GM19239 (cell line): ENCODE measurements at places on chromosomes 16 and 17.

GRCh38 chr16:51167170-51167895, 16.3 kb upstream of the SALL1 start:
- no peak for DNase-seq

DNA sequence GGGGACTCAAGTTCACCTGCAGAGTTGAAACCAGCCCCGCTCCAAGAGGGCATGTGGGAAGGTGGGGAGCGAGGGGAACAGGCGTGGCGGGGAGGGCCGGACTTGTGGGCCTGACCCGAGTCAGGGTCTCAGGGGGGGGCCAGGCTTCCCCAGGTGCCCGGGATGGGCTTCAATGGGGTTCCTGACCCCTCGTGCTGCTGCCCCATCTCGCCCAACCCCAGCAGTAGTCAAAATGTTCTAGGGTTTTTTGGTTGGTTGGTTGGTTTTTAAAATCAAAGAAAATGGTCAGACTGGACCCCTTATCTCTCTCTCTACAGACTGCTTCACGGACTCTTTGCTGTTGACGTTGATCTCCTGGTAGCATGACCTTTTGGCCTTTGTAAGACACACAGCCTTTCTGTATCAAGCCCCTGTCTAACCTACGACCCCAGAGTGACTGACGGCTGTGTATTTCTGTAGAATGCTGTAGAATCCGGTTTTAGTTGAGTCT, 69.5 kb downstream of the AMFR start:
- DNase-seq, result no peak

DNA sequence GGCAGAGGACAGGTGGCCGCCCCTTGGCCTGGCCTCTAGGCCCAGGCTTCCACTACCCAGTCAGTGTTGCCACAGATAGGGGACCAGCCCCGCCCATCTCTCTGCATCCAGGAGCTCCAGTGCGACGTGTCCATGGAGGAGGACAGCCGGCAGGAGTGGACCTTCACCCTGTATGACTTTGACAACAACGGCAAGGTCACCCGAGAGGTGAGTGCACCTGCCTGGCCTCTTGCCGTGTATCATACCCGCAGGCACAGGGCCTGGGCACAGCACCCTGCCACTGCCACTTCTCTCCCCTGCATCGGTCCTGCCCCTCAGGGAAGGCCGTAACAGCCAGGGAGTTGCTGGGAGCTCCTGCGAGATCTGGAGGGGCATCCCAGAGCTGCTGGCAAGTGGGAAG, 55.7 kb downstream of the SNX20 start:
- DNase-seq, result no peak

- DNase-seq, result no peak
Observed at GRCh38 chr17:39928858-39929645, 1.5 kb downstream of the LRRC3C start.

GRCh38 chr17:79466562-79467350, 144.1 kb downstream of the RBFOX3 start:
- DNase-seq, result no peak

- no peak for DNase-seq
Observed at GRCh38 chr17:82915010-82915756, 75.4 kb upstream of the ZNF750 start.

GRCh38 chr16:4410335-4411075, 5.9 kb downstream of the CORO7 start:
- DNase-seq, result no peak

GRCh38 chr17:41466988-41467387, at the start of gene KRT32:
KRT32 (minus strand) TSS chr17:41467386; CDS start chr17:41467325, 61 bp downstream.
- DNase-seq, result no peak

- no peak for DNase-seq
Observed at GRCh38 chr16:24721830-24722238, 7.6 kb upstream of the TNRC6A start.

GRCh38 chr16:4330277-4330874, 14.5 kb downstream of the GLIS2 start:
- DNase-seq, result peak; percentile 96

- no peak for DNase-seq
Observed at GRCh38 chr17:57927048-57927723, 28.0 kb downstream of the CUEDC1 start.

DNA sequence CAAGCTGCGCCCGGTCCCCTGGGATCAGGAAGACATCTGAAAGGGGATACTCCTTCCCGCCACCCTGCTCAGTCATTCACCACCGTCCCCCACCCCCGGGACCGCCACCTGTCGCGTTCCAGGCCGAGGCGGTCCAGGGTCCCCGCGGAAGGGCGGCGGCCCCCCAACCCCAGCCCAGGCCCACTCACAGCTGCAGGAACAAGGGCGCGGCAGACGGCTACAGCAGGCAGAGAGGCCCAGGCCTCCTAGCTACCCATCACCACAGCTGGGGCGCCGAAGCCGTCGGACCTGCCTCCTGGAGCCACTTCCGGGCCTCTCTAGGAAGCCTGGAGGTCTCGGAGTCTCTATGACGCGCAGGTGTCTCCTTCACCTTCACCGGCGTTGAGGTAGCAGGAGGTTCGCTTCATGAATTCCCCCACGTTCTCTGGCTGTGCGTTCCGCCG, at the start of gene SDR42E1:
SDR42E1 (minus strand) TSS at position 272 of the 443 bp plus-strand sequence. CDS start 10,612 bp downstream, outside the sequence.
- DNase-seq, result peak; percentile 54

- DNase-seq, result no peak
Observed at GRCh38 chr17:65985571-65985970, 206.4 kb downstream of the CEP112 start.

GRCh38 chr17:16352303-16352666, 984 bp downstream of the CENPV start:
- no peak for DNase-seq

- DNase-seq, result no peak
Observed at GRCh38 chr16:19239511-19240155, 45.9 kb upstream of the CLEC19A start.

GRCh38 chr17:82157046-82158035, 55.3 kb downstream of the CCDC57 start:
- DNase-seq, result no peak

DNA sequence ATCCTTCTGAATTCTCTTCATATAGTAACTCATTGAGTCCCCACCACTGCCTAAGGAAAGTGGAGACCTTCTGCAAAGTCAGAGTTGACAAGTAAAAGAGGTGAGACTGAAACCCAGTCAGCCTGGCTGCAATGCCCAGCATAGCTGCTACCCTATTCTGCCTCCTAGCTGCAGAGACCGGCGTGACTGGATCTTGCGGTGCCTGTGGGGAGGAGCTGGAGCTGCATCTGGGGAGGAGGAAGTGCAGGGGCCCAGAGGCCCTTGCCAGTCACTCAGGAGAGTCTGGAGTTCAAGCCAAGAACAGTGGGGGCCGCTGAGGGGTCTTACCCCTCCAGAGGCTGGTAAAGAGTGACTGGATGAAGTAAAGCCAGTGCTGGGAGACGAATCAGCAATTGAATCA, 35.0 kb upstream of the ZNF423 start:
- no peak for DNase-seq

DNA sequence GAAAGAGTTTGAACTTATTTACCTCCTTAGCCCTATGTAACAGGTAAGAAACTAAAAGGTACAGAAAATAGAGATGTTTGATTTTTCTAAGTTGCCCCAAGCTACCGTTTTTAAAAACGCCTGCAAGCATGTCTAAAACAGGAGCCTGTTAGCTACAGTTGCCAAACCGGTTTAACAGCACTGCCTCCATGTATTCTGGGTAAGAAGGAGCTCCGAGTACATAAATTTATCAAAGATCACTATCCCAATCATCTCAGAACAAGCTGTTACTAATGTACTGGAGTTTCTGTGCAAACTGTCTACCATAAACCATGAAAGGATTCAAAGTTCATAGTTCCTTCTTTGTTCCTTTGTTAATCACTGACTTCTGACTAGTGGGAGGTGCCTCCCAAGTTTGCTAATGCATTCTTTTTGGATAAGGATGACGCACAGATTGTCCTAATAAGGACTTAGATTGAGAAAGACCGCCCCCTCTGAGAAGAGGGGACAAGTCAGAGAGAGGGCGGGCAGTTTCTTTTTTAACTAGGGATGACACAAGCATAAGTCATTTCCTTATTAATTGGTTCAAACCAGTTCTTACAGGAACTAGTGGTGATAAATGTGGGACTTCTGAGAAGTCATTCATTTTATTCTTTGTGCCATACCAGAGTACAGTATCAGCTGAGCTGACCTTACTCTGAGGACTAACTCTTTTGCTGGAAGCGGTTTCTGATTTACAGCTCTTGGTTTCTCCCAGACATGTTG, 55.3 kb downstream of the TUBD1 start:
- DNase-seq, result no peak

DNA sequence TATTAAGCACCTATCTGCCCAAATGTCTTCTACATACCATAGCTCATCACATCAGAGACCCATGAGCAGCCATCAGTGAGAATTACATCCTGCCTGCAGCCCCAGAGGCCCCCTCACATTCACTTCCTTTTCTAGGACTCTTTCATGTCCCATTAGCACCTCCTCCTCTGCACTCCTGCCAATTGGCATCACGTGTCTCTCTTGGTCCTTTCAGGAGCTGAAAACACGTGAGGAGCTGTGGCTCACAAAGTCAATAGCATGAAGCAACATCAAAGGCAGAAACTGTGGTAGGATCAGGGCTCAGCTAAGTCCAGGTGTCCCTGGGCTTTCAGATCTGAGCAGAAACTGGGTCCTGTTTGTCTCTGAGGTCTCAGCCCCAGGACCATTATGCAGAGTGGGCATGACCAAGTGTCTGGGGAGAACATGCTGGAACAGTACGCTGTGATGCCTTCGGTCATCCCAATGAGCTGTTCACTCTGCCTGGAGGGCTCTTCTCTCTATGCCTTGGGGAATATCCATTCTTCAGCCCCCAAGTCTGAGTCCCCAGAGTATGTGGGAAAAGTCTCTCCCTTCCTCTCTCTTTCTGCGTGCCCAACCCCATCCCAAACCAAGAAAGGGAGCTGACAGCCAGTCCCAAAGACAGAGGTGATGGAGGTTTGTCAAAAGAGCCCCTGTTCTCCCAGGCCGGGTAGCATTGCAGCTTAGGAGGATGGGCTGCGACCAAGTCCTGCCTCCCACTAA, 457.0 kb upstream of the CDH5 start:
- no peak for DNase-seq

GRCh38 chr17:34850023-34850422, 111.2 kb downstream of the CCT6B start:
- DNase-seq, result no peak

- no peak for DNase-seq
Observed at GRCh38 chr17:75808905-75809621, 24.5 kb downstream of the UNK start.

- DNase-seq, result no peak
Observed at GRCh38 chr17:559551-560431, 154.8 kb downstream of the VPS53 start.
